ENCODE measurements at places on chromosomes 2 and 18.

- DNase-seq, result no peak
Observed at GRCh38 chr2:6679471-6679870, 186.2 kb downstream of the CMPK2 start.

DNA sequence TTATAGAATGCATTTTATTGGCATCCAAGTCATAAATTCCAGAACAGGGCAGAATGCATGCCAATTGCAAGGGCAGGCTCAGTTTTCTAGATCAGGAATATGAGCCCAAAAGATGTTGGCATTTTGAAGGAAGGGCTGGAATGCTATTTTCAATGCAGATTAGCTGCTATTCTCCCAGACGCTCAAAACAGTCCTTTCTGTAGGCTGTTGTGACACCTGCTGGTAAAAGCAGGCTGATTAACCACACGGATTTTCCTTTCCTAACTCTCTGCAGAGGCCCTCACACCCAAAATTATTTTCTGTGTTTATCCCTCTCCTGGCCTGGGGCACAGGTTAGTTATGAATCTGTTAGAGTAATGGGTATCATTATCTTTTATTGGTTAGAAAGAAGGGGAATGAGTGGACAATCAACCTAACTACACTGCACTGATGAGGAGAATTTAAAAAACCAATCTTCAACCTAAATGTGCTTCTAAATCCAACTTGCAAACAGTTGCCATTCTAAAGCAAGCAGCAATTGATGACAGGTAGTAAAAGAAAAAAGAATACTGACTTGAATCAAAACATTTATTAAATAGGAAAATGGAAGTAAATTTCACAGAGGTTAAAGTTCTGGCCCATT, 94.0 kb downstream of the PLA2R1 start:
- DNase-seq, result peak; percentile 60

GRCh38 chr2:13607139-13607538, 890.4 kb downstream of the TRIB2 start:
- no peak for DNase-seq

DNA sequence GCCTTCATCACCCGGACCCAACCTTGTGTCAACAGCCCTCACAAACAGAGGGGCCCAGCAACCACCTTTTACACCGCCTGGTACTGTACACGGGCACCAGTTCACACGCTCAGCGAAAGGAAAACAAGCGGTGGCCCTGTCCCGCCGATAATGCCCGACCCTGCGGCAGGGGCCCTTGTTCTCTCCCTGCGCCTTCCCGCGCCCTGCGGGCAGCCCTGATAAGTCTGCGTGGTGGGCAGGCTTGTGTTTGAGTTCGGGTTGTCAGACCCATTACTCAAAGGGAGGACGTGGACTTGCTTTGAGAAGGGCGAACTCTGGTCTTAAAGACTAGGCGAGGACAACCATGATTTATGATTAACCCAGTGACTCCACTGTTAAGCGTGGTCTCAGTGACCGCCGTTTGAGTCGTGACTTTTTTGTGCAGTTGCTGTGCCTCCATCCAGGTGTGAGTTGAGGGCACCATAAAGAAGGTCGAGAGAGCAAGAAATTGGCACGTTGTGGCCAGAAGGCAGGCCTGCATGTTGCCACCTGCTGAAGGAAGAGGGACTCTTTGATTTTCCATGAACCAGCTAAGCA, 167.4 kb upstream of the GATA6 start:
- DNase-seq, result no peak

DNA sequence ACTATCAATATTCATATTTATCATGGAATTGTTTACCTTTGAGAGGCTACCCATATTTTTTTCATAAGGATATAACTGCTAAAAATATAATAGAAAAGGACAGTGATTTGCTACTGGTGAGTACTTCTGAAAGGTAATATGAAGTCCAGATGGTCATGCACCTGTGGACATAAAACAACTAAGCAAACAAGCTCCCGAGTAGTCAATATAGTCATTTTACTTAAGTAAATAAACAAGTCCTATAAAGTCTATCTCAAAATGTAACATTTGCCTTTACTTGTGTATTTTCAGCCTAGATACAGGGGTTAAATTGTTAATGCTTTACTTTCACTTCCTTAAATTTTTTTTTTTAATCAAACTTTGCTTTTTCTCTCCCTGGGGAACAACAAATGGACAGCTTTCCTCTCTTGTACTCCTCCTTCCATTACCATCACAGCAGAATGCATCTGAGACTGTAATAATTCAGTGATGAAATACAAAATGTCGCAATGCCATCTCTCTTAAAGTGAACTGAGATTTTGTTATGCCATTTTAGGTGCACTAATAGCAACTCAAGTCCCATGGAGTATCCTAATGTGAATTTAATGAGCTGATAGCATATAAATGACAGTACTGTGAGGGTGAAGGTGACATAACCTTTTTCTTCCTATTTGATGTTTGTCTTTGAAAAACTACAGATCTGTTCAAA, 1325.4 kb upstream of the ZEB2 start:
- no peak for DNase-seq

GRCh38 chr2:106530866-106531265, 43.7 kb downstream of the CD8B2 start:
- no peak for DNase-seq

- DNase-seq, result peak; percentile 41
Observed at GRCh38 chr2:18976168-18976961, 382.1 kb downstream of the OSR1 start.

Measured in left kidney (tissue), 8 donors.